Stimulated activated CD8-positive, alpha-beta memory T cell treated with anti-CD3 and anti-CD28 coated beads, Interleukin-7, amount 100 ng/mL, for 1 hour (primary cell): ENCODE measurements at places on chromosomes 7 and 10.

DNA sequence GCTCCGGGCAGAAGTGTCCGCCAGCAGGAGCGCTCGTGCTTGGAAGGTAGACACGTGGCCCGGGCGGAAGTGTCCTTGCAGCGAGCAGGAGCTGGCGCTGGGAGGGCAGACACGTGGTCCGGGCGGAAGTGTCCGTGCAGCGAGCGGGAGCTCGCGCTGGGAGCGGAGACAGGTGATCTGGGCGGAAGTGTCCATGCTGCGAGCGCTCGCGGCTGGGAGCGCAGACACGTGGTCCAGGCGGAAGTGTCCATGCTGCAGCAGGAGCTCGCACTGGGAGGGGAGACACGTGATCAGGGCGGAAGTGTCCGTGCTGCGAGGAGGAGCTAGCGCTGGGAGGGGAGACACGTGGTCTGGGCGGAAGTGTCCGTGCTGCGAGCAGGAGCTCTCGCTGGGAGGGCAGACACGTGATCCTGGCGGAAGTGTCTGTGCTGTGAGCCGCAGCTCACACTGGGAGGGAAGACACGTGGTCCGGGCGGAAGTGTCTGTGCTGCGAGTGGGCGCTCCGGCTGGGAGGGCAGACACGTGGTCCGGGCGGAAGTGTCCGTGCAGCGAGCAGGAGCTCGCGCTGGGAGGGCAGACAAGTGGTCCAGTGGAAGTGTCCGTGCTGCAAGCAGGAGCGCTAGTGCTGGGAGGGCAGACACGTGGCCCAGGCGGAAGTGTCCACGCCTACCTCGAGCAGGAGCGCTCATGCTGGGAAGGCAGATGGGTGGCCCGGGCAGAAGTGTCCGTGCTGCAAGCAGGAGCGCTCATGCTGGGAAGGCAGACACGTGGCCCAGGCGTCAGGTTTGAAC lies 41.1 kb upstream of the PRKAR1B start:
- DNase-seq: no peak

DNA sequence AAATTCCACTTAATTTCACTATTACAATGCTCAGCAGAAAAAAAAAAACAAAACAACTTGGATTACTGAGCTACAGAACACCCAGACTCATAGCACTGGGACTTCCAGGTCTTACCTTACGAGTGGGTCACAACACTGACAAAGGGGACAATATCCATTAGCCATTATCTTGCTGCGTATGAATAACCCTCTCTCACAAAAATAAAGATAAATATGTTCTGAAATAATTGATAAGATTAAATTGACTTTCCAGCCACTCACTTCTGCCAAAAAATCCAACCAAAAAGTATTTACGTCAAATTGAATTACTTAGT lies 128.7 kb downstream of the PKD1L1 start:
- DNase-seq: no peak

DNA sequence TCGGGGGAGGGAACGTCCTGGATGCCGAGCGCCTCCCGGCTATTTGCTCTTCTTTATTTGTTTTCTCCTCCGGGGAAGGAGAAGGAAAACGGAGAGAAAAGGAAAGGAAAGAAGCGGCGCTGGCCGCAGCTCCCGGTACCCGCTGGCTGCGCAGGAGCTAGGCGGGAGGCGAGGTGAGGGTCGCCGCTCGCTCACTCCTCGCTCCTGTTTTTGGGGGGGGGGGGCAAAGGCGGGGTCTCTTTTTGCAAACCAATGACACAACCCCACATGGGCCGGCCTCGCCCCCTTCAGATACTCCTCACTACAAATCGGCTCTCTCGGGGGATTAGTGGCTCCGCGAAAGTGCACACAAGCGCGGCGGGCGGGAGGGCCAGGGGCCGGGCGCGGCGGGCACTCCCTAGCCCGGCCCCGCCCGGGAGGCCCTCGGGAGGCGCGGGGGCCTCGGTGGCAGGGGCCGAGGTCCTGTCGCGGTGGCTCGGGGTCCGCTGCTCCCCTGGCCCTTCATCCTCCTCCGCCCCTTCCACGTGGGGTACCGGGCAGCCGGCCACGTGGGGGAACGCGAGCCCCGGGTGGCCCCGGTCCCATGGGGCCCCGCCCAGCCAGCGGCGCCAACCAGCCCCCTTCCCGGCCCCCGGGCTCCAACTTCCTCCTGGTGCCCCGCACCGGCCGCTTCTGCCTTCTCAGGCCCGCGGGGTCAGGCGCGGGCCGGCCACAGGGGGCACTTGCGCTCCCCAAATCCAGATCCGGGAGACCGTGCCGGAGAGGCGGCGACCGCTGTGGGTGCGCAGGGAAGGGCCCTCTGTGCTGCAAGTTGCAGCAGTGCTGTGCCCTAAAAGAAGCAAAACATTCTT lies 718 bp upstream of the CTBP2 start:
- no peak for DNase-seq

- no peak for DNase-seq
These were observed 126.5 kb downstream of the MYL10 start for GRCh38 chr7:101502466-101503098.

DNA sequence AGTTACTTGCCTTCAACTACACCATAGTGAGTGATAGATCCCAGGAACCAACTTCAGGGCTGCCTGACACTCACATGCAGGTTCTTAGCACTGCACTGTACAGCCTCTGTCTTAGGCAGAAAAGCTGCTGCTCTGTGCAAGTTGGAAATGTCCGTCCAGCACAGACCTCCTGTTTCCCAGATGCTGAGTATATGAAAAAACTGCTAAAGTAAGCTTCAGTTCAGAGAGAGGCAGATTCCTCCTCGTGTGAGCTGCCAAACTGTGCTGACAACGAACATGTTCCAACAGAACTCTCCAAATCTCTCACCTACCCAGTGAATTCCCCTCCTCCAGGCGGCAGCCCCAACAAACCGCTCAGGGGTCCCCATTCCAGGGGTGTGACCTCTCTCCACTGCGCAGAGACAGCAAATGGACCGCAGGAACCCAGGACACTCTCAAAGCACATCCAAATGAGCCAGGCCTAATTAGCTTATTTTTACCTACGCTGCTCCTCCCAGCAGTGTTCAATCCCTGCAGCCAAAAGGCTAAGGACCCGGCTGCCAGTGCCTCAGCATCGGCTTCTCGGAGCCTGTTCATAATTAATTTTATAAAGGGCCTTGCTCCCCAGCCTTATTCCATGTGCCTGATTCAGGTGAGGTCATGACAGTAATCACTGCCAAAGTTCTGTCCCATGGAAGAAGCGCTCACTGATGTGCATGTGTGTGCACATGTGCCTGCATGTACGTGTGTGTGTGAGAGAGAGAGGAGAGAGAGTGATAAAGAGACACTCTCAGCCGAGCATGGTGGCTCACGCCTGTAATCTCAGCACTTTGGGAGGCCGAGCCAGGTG lies 159.5 kb upstream of the AUTS2 start:
- DNase-seq: no peak

- no peak for DNase-seq
These were observed 238.4 kb downstream of the KCNMA1 start for GRCh38 chr10:77398986-77399755.

DNA sequence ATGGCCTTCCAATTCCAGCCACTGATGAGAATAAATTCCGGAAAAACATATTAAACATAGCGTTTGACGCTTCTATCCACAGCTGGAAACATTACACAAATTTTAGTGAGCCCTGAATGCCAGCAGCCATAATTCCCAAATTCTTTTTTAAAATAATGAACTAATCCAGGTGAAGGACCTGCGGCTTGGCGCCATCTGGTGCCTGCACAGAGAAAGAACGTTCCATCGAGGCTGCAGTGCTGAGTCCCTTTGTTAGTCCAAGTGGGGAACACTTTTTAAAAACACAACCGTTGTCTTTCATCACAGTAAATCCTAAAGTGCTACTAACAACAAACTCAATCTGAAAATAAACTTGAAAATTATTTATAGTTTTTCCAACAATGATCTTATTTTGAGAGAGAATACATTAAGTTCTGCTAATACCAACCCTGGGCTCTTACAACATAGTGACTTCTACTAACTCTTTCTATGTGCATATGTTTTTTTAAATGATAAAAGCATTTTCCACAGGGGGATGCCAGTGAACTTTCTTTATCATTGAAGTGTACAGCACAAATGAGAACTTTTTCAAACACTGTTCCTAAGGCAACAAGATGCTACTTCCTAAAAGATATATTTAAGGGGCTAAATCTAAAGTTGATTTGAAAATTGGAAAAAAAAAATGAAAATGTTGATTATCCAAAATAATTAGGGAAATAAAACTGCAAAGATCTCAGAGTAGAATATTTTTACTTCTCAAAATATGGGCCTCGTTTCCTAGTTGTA lies 166.9 kb upstream of the RNF32 start:
- no peak for DNase-seq

GRCh38 chr7:31358467-31358866 lies 17.9 kb upstream of the NEUROD6 start:
- DNase-seq: no peak

DNA sequence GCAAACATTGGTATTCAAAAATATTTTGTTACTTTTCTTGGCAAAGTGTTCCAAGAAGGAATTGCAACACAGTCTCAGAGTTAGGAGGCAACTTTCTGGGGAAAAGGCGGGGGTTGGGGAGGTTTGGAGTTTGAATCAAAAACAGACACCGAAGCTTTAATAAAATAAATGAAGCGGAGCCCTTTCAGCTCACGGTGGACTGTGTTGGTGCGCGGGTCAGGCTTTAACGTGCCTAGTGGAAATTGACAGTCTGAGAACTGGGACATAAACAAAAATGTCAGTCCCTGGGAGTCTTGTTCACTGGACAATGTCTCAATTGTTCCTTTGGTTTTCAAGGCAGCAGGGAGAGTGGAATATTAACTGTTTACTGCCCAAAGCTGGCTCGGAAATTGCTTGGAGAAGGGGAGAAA lies 109.3 kb downstream of the TCF7L2 start:
- DNase-seq: no peak

DNA sequence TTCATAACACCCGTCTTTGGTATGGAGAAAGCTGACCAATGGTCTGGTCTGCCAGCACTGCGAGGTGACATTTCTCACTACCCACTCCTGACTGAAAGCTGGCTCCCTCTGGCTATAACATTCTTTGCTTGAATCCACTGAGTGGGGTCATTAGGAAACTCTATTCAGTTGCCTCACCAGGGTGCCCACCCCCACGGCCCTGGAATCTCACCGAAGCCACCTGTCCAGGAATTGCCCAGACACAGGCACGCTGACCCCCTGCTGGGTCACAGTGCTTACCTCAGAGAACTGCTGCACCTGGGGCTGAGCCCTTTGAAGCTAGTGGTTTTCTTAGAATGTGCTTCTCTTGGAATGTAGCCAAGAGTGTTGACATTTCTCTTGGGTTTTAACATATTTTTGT lies 28.6 kb downstream of the HECW1 start:
- DNase-seq: no peak

DNA sequence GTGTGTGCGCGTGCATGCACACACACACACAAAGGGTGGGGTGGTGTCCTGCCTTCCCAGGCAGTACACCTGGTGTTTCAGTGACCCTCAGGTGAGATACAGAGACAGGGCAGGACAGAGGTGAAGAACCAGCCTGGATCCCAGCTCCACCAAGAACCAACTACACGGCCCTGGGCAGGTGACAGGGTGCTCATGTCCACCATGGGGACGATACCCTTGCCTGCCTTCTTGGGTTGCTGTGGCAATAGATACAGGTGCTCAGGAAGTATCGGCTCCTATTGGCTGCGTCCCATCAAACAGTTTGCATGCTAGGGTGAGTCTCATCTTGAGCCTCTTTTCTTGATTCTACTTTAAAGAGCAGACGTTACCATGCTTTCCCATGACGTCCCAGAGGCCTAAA lies 33.7 kb upstream of the CXCL12 start:
- no peak for DNase-seq

GRCh38 chr7:30143748-30144251 lies 9.0 kb downstream of the MTURN start:
- DNase-seq: no peak

- no peak for DNase-seq
These were observed 20.5 kb upstream of the GNAI1 start for GRCh38 chr7:80114159-80114558.

DNA sequence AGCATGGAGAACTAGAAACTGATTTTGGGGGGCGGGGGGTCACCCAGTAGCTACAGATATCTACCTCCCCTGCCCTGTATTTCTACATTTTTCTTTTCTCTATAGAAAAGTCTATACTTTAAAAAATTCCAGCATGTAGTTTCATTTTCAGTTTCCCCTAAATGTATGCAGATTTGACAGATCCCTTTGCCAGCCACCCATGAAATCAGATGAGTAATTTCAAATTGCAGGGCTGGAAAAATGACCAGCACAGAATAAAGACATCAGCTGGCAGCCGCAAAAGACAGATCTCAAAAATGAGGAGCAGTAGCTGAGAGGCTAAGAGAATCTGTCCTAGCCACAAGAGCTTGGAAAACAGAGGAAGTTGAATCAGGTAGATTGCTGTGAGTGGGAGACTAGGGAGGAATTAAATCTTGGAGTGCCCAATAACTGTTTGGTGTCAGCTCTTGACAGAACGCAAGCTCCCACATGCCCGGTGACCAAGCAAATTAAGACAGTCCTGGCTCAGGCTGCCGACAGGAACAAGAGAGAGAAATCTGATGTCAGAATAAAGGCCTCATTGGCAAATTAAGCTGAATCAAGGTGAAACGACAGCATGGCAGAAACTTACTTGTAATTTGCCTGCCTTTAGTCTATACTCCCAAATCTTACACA lies 24.5 kb downstream of the ADRB1 start:
- no peak for DNase-seq

GRCh38 chr7:107461938-107462533 lies 7.8 kb upstream of the GPR22 start:
- DNase-seq: no peak

DNA sequence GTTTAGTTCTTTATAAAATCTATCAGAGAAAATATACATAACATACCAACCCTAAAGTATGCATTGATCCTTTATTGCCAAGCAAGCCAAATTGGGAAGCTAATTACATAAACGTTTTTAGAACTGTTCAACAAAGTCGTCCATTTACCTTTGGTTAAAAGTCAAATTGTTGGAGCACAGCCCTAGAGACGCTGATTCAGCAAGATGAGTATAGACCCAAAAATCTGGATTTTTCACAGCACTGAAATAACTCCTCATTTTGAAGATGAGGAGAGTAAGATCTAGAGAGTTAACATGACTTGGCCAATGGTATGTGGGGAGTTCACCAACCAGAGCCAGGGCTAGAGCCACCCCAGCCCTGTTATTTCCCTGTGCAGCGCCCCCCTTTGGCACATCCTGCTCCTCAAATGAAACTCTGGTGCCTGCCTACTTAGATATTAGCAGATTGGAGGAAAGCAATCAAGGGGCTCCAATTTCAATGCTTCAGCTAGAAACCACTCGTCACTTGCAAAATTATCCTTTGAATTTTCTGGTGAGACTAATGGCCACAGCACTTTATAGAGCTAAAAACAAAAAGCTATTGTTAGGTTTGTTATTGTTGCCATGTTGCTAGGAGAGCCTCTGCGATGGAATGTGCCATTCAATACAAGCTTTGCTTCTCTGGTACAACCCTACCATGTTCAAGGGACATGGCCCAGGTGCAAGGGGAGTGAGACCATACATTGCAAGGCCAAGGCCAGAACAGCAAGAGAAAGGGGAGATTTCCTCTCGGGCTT lies 132.6 kb upstream of the ZEB1 start:
- no peak for DNase-seq

GRCh38 chr7:69868921-69869320 lies 270.6 kb downstream of the AUTS2 start:
- no peak for DNase-seq

- no peak for DNase-seq
These were observed 920 bp downstream of the PRLHR start for GRCh38 chr10:118594392-118595063.
